SJSA1 (cell line): ENCODE measurements at places on chromosomes 7 and 10.

DNA sequence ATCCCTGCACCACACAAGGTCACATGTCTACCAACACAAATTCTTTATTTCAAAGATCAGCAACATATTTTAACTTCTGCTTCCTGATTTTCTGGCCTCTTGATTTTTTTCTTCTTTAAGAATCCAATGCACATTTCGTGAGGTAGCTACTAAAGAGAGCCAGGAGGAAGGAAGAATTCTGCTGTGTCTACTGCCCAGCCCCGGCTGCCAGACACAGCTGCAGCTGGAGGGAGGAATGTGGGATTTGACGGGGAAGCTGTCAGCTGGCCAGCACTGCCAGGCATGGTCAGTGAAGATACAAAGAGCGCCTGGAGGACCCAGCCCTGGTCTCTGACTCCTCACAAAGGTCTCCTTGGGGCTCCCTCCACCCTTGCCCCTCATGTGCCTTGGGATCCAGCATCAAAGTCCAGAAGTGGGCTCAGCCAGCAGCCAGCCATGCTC, 6.9 kb upstream of the AOC1 start:
- DNase-seq = no peak

- no peak for DNase-seq
These were observed 273.3 kb downstream of the CAMK1D start for GRCh38 chr10:12622691-12623090.

GRCh38 chr10:20405761-20406160, 491.4 kb downstream of the NEBL start:
- DNase-seq = no peak

DNA sequence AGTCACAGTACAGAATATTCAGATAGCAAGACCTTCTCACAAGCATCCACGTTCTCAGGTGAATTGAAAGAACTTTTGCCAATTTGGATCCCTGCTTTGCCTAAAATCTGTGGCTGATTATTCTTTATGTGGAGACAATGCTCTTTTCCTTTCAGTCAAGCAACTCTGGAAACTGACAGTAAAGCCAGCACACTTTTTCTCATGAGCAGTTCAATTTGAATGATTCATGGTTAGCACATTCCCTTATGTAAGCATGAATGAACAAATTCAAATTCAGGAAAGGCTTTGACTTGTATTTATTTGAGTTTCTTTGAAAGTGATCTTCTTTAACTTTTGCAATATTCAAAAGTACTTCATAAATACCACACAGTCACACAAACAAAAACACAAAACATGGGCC, 57.6 kb downstream of the MEOX2 start:
- DNase-seq = no peak

- DNase-seq = no peak
These were observed 66.0 kb downstream of the HHEX start for GRCh38 chr10:92755725-92756124.

GRCh38 chr10:44053391-44053790, 331.5 kb downstream of the CXCL12 start:
- no peak for DNase-seq

- no peak for DNase-seq
These were observed 203.7 kb upstream of the IMMP2L start for GRCh38 chr7:111765751-111766643.

GRCh38 chr10:8531116-8531515, 476.6 kb downstream of the GATA3 start:
- DNase-seq = no peak

GRCh38 chr10:96772196-96772595, 51.9 kb upstream of the PIK3AP1 start:
- no peak for DNase-seq

GRCh38 chr7:468681-469562, 50.7 kb downstream of the PDGFA start:
- peak; percentile 19 for DNase-seq

- no peak for DNase-seq
These were observed 141.3 kb upstream of the VKORC1L1 start for GRCh38 chr7:65731562-65732035.

- no peak for DNase-seq
These were observed 65.1 kb downstream of the GNA12 start for GRCh38 chr7:2779051-2779450.

DNA sequence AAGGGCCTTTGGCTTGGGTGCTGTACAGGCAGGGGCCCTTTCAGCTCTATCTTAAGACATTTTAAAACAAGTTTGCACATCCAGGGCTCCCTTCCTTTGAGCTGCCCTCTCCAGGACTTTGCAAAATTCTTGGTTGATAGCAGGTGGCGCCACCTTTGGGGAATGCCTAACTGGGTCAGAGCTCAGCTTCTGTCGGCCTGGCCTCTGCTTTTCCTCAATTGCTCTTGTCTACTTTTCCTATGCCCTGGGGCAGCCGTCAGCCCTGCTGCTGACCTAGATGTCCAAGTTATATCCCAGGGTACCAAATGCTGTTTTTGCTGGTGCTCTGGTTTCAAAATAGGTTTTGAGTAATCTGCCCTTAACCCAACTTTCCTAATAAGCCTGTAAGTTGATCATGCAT, 65.8 kb downstream of the APBB1IP start:
- no peak for DNase-seq

- no peak for DNase-seq
These were observed 816.4 kb downstream of the GRM8 start for GRCh38 chr7:126436213-126436868.

DNA sequence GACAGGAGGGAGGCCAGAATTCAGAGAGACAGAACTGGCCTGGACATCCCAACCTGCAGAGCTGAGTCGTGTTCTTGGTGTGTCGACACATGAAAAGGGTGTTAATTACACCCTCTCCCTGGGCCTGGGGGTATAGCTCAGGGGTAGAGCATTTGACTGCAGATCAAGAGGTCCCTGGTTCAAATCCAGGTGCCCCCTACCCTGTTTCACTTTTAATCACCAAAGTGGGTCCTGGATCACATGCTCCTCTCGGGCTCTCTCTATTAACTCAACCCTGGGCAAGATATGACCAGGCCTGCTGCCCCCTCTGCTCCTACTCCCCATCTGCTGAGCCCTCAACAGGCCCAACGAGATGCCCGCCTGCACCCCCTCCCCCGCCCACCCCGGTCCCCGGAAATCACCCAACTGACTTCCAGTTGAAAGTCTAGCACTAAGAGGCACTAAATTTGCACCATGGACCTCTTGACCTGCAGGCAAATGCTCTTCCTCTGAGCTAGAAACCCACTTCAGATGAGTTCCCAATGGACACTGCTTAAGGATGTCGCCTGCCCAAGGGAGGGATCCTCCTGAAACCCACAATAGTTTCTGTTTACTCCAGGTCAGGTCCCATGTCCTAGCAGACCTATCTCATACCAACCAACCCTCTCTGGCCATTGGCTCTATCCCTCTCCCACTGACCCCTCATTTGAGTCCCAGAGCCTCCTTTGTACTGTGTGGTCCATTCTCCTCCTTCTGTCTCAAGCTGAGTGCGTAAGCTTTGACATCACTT, 137.6 kb downstream of the ZNF467 start:
- DNase-seq = no peak

DNA sequence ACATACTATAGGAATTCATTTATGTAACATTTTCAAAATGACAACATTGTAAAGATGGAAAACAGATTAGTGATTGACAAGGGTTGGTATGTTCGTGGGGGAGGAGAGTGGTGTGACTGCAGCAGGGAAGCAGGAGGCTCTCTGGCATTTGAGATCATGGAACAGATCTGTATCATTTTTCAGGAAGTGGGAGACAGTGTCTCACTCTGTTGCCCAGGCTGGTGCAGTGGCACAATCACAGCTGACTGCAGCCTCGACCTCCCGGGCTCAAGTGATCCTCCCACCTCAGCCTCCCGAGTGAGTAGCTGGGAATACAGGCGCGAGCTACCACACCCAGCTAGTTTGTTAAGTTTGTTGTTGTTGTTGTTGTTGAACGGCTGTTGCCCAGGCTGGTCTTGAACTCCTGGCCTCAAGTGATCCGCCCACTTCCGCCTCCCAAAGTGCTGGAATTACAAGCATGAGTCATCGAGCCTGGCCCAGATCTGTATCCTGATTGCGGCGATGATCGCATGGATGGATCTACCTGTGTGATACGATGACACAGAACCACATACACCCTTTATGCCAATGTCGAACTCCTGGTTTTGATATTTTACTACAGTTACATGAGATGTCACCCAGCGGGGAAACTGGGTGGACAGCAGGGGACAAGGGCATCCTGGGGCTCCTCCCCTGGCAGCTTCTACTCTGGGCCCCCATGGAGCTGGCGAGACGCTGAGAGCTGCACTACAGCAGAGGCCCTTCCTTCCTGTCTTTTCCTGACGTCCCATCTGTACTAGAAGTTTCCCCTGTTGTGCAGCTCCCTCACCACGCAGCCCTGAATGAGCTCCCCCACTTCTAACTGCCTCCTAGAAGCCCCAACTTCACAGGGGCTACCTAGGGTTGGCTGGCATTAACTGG, 12.3 kb upstream of the CYTH3 start:
- DNase-seq = peak; percentile 52

DNA sequence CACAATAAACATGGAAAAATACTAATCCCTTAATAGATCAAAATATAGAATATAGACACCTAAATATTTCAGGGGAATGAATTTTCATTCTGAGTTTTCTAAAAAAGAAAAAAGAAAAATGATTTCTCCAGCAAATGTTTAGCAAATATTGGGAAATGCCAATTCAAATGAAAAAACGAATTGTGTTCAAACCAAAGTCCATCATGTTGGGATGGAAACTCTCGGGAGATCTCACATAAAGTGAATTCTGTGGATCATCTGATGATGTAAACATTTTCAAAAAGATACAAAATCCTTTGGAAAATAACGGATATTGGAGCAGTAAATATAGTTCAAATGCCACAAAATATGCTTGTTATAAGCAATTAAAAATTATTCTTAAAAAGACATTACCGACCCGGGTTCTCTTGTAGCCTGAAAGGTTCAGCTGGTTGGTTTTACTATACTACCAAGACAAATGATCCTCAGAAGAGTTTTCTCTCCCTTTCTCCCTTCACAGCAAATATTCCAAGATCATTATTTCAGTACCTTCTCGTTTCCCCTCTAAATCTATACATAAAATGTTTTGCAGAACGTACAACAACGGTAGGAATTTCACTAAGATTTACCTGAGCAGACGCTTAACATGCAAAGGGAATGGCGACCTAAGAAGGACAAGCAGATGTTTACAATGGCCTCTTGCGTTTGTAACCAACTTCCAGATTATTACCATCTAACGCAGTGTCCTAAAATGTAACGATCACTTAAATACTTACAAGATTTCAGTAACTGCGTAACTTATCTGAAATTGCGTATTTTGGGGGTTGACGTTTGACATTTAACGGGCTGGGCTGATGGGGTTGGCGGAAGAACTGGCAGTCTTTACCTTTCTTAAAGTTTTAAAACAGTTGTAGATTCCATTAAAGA, 2.5 kb downstream of the HOXA13 start:
- no peak for DNase-seq

DNA sequence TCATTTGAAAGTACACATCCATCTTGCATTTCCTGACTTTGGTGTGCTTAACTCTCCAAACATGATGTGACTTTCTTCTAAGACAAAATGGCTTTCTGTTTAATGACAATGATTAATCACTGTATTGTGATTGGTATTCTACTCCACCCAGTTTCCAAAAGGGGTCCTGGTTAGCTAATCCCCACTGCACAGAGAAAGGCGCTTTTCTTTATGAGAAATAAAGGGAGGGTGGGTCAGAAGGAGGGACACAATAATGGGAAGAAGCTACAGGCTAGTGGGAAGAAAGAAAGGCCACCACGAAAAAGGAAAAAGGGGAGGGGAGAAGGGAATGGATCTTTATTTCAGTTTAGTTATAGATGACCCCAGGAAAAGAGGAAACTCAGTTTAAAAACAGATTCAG, 69.2 kb downstream of the PRTFDC1 start:
- no peak for DNase-seq

DNA sequence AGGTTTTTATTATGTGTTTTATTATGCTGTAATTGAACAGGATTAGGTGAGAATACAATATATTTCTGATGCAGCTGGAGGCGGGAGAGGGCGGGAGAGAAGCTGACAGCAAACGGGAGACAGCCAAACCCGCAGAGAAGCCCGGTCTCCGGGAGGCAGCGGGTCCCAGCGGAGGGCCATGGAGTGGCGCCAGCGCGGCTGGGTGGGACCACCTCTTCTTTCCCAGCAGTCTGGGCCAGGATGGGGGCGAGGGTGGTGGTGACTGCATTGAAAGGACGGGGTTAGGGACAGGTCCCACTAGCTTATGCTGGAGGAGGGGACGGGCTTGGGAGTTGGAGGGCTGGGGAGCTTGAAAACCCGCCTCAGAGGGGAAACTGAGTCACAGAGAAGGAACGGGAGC, 14.5 kb upstream of the KAZALD1 start:
- no peak for DNase-seq

- DNase-seq = no peak
These were observed 168.9 kb downstream of the SNX10 start for GRCh38 chr7:26460351-26461085.

DNA sequence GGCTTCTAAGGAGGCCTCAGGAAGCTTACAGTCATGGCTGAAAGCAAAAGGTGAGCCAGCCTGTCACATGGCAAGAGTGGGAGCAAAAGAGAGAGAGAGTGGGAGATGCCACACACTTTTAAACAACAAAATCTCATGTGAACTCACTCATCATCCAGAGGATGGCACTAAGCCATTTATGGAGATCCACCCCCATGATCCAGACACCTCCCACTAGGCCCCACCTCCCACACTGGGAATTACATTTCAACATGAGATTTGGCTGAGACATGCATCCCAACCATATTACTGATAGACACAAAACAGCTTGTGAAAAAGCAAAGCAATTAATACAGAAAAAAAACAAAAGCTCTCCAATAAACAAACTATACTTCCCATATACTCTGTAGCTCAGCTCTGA, 210.3 kb downstream of the GALNT17 start:
- no peak for DNase-seq

DNA sequence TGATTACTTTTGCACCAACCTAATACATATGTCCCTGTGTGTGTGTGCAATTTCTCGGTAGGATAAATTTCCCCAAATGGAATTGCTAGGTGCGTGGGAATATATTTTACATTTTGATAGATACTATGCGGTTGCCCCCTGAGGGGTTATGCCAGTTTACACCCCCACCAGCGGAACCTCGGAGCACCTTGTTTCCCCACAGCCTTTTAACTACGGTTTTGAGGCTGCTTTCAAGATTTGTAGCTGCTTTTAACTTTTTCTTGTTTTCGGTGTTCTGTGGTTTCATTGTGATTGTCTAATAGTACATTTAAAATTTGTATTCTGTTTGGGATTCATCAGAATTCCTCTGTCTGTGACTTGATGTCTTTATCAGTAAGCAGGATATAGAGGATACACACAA, 22.0 kb downstream of the PROSER2 start:
- DNase-seq = no peak

DNA sequence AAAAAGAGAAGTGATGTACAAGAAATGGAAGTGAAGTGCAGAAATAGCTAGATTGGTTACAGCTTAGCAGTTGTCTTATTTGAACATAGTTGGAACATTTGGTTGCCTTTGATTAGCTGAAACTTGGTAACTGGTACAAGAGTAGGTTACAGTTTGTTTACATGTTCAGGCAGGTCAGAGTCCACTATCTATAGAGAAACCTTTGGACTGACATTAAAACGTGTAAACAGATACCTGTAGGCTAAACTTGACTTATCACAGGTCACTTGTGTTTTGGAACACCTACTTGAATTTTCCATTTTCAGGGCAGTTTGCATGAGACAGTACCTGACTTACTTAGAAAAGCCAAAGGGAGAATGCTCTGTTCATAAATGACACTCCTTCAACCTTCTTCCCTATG, 28.5 kb upstream of the CYP2C8 start:
- DNase-seq = no peak
